ENCODE measurements at places on chromosomes 16 and 17. TPM values are rescaled to one million over a fixed set of nuclear protein-coding genes. Genes with fewer than 3 reads are reported as not detected.

Gene GCGR
- polyA plus RNA-seq, result not detected

Gene KLHL10
- 0.25 TPM for polyA plus RNA-seq

Gene KATNB1
- polyA plus RNA-seq, result 12.8 TPM

Gene AANAT
- not detected for polyA plus RNA-seq

Data from CD4-positive, CD25-positive, alpha-beta regulatory T cell (primary cell).